Amniotic stem cell (primary cell): ENCODE measurements at places on chromosomes 11 and 22.

GRCh38 chr11:76861490-76861953, 804 bp downstream of the ACER3 start:
- no peak for DNase-seq

DNA sequence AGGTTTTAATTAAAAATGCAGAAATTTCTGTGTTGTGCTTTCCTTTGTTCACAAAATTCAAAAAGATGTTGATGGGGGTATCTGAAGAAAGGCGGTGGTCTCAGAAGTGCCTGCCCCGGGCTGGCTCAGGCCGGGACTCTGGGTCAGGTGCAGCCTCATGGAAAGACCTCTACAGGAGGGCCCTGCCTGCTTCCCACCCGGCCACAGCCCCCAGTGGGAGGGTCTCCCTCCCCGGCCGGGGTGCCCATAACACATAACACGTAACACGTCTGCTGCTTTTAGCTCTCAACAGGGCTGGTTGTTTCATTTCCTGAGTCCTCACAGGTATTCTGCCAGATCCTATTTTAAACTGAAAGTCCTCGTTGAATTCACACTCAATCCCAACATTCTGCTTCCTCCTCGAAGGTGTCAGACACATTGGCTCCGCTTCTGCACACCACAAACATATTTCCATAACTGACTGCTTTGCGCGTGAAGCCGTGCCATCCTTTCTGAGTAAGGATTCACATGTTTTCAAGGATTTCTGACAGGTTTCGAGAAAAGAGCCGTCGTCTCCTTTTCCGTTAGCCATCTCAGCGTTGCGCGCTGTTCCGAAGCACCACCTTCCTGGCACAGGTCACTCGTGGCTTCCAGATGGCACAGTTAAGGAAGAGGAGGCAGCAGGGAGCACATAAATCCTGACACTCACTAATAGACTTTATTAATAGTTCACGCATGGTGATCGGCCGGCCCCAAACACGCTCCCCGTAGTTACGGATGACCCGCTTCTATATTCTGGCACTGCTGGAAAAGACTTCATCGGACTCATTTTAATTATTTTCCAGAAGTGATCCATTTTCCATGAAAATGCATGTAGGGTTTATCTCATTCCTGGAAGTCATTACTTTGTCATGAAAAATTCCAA, 569.3 kb downstream of the BRD1 start:
- no peak for DNase-seq

DNA sequence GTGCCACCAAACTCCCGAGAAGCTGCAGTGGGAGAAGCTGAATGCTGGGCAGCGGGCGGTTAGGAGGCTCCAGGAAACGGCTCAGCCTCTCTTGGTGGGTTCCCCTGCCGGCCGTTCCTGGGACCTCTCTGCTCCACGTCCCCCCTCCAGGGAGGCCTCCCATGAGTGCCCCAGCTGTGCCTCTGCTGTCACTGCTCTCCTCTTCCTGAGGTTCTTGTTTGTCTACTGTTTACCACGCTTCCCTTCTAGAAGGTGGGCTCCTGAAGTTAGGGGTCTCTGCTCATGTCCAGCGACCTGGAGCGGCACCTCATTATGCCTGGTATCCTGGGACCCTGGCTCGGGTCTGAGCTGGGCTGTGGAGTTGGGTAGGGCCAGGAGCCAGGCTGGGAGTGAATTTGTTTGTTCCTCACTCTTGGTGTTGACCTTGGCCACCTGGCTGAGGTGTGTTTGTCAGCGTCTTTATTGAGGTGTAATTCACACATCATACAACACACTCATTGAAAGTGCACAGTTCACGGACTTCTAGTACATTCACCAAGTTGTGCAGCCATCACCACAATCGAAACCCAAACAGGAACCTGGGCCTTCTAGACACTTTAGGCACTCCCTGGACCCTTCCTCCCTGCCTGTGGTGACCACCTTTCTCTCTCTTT, 37.8 kb upstream of the GRAMD4 start:
- DNase-seq = no peak

GRCh38 chr11:69402251-69402887, 79.1 kb upstream of the LINC01488 start:
- no peak for DNase-seq

DNA sequence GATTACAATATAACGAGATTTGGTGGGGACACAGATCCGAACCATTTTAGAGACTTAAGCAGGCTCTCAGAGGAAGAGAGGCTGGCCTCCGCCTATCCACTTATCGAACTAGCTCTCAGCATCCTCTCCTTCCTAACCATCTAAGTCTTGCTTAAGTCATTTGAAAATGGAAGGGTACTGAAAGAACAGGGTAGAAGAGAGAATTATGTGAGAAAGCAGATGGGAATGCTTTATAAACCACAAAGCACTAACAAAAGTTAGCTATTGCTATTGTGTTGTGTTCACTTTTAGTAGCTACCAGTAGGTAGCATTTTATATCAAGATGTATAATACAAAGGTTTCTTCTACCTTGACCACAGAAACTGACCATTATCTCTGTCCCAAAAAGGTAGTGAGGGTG, 153.4 kb upstream of the CADM1 start:
- DNase-seq = no peak

- DNase-seq = no peak
These were observed 14.4 kb upstream of the APOL4 start for GRCh38 chr22:36215981-36216380.

- DNase-seq = no peak
These were observed 486 bp downstream of the PCNX3 start for GRCh38 chr11:65615950-65616574.

GRCh38 chr22:39715778-39716495, 145.4 kb downstream of the CACNA1I start:
- DNase-seq = no peak

DNA sequence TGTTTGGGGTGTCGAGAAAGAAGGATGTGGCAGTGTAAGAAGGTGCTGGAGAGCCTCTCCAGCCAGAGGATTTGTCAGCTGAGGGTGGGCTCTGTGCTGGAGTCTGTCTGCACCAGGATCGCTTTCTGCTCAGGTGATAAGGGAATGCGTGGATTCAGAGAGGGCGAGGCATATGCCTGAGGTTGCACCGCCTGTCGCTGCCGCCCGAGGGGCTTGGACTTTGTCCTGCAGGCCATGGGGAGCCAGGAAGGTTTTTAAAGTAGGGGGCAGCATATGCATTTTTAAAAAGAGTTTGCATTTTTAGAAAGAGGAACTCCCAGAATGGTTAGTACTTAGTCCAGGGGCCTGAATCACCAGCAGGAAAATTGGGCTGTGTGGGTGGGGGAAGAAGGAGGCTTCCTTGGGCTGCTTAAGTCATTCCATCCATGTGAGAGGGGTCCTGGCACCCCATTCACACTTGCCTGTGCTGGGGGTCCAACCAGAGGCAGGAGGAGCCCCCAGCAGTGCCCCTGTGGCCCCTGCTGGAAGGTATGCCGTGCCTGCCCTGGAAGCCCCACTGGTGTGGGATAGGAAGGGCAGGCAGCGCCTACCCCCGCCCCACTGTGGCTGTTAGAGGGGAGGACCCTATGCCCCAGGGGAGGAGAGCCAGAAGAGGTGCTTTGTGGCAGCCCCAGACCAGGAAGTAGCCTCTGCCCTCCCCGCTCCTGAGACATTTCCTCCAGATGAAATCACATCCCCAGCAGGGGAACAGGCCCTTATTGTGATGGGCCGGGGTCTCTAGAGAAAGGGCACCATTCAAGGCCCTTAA, 35.8 kb upstream of the MYRF start:
- no peak for DNase-seq

GRCh38 chr11:108693852-108694251, 29.0 kb downstream of the DDX10 start:
- DNase-seq = no peak

DNA sequence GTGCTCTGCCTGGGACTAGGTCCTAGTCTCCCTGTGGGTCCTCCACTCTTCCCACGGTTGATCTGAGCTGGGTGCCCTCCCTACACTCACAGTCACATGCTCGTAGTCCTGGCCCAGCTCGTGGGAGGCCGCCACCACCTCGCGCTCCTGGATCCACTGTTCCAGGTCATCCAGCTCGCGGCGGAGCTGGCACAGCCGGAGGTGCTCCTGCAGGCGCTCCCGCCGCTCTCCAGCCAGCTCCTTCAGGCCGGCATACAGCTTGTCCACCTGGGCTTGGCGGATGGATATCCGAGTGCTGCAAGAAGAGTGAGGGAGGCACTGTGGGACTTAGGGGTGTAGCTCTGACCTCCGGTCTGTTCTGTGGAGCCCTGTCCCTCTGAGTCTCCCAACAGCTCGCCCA, 14.8 kb upstream of the RBM4B start:
- no peak for DNase-seq

DNA sequence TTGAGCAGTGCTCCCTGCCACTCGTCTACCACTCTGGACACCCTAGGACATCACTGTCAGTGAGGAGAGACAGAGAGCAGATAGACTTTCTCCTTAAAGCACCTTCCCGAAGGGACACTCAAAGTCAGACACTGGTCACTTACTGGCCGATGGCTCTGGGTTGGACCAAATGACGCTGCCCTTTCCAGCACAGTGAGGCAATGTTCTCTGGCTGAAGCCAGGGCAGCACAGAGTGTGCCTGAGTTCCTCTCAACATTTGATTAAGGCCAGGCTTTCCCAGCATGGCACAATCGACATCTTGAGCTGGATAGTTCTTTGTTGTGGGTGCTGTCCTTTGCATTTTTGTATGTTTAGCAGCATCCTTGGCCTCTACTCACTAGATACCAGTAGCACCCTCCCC, 206.2 kb downstream of the CSNK2A3 start:
- DNase-seq = no peak

GRCh38 chr22:36010090-36010489, 18.5 kb downstream of the RBFOX2 start:
- DNase-seq = no peak

GRCh38 chr11:76248210-76248609, 41.9 kb upstream of the WNT11 start:
- DNase-seq = no peak

GRCh38 chr11:26043665-26044064, 288.3 kb upstream of the ANO3 start:
- DNase-seq = no peak

DNA sequence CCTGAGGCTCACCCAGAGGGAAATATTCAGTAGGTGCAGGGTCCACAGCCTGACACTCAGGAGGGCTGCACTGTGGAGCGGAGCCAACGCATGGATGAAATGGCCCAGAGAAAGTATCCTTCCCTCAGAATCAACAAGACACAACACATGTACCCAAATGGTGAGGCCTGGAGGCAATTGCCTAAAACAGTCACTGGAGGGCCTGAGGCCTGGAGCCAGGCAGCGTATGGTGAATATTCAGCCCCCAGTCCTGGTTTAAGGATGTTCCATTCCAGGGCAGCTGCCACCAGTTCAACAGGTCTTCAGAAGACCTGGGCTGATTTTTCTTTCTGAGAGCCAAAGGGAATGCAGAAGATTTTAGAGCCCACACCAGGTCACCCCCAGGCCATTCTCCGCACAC, 264.8 kb downstream of the INSC start:
- DNase-seq = no peak

DNA sequence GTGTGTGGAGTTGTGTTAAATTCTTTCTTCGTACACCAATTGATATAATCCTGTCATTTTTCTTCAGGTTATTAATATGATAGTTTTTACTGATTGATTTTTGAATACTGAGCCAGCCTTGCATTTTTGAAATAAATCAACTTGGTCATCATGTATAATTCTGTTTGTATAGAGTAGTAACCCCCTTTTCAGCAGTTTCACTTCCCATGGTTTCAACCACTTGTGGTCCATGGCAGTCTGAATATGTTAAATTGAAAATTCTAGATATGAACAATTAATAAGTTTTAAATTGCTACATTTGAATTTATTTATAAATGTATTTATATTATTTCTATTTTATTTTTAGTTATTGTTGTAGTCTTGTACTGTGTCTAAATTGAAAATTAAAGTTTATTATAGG, 32.6 kb downstream of the MS4A6A start:
- no peak for DNase-seq

DNA sequence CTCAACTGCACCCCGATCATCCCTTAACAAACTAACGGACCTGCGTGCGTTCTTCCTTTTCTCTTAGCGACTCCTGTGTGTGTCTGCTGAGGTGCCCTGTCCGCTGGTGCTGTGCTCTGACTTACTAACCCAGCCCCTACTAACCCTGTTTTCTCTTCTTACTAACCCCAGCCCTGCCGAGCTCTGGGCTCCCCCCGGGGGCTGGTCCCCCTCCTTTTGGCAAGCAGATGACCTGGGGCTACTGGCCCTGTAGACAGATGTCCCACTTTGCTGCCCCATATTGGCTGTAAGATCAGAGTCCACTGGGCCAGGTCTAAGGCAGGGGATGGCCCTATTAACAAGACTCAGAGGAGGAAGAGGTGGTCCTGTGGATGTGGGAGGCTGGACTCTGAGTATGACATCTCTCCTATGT, 14.7 kb downstream of the MIAT start:
- no peak for DNase-seq

DNA sequence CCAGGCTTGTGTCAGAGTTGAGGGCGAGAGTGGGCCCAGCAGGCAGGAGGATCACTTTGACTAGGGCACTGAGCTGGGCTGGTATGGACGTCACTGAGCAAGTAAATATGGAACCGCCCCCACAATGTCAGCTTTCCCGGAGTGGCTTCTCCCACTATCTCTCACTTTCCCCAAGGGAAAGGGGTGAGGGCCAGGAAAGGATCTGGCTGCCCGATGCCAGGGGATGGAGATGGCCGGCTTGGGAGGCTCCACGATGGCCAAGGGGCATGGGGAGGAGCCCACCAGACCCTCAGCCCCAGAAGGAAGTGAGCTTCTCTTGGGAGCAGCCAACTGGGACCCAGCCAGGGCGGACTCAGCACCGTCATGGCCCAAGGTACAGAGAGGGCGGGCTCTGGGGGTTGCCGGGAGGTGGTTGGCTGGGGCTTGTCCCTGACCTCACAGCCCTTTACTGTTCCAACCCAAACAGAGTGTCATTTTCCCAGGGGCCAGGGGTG, 8.7 kb downstream of the PRDM11 start:
- no peak for DNase-seq
